ENCODE measurements at places on chromosomes 12 and 14.

GRCh38 chr12:112352921-112353320, 29.3 kb downstream of the HECTD4 start:
- DNase-seq = no peak

DNA sequence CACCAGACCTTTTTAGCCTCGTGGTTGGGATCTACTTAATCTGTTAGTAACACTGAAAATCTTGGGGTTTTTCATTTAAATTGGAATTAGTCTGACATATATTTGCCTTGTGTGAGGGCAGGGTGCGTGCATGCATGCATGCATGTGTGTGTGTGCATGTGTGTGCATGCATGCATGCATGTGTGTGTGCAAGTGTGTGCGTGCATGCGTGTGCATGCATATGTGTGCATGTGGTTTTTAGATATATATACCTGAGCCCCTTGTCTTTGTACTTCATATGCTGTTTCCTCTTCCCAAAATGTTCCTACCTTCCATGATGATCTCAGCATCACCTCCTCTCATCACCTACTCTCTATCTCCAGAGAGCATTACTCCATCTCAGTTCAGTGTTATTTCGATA, 66.3 kb upstream of the BCL11B start:
- DNase-seq = no peak

DNA sequence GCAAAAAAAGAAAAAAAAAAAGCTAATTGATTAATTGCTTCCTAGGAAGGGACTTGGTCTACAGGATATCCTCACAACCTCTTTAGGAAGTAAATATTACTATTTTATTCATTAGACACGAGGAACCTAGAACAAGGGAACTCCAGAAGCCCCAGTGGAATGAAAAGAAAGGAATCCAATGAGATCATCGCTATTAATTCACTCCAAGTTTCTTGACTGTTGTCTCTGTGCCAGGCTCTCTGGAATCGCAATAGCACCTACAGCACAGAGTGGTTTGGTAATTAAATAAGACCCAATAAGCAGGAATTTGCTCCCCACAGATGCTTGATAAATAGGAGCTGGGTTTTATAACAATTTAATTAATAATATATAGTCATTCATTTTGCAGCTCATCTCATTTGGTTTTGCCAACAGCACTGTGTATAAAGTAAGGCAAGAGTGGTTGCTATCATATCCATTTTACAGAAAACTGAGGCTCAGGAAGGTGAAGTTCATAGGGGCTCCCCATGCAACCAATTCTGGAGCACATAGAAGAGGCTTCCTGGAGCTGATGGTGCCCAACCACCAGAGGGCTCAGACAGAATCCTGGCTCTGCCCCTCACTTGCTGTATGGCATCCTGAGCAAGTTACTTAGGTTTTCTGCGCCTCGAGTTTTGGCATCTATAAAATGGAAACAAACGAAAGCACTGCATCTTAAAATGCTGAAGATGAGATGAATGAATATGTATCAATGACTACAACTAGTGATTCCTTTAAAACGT, 420.2 kb downstream of the MED13L start:
- DNase-seq = no peak

DNA sequence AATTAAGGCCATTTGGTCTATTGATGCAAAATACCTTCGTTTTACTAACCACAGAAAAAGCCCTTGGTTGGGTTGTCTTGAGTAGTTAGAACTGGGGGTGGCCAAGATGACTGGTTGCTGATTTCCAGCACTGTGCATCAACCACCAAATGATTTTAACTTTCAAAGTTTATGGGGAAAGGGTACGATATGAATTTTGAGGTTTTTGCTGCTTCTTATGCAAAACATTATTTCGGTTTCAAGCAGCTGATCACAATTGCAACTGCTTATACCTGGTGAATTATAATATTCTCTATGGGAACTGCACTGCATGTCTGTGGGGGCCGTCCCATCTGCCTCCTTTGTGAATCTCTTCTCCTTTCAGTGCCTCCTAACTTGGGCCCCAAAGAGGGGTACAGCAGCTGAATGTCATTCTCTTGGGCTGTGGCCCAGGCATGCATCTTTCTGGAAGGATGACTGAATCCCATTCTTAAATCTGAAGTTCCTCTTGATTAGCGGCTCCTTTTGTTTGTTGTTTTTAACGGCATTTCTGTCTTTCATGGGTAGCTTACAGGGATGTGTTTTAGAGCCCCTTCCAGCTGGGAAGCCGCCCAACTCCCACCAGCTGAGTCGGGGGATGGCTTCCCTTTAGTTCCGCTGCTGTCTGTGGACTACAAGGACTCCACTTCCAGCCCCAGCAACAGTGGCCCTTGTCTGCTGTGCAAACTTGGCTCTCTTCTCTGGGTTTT, 479.8 kb downstream of the ZFP36L1 start:
- DNase-seq = no peak

GRCh38 chr12:101181776-101182175, 28.3 kb downstream of the SLC5A8 start:
- DNase-seq = no peak

DNA sequence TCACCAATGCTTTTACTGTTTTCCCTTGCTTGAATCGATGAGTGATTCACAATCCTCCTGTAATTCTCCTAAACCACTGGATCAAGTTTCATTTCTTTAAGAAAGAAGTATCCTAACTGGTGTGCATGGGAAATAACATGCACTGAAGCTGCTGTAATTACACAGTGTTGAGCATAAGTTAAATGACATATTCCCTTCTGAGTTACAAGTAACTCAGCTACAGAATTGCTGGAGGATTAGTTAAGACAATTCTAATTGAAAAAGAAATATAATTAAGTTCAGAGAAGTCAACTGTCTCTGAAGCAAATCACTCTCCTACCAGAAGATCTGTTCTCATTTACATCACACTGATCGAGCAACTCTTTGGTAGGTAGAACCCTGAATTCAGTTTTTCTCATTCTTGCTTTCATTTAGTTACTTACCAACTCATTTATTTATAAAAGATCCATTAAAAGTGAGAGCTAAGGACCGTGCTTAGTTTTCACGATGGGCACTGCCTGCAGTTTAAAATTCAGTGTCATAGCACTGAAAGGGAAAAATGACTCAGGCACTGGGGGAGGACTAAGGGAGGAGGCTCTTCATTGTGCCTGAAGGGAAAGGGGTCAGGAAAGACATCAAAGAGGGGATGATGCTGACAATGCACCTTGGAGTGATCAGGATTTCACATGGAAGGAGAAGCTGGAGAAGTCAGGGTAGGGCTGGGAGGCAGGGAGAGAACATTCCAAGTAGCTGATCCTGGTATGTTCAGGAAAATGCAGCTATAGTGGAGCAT, 327.2 kb downstream of the EMP1 start:
- no peak for DNase-seq

DNA sequence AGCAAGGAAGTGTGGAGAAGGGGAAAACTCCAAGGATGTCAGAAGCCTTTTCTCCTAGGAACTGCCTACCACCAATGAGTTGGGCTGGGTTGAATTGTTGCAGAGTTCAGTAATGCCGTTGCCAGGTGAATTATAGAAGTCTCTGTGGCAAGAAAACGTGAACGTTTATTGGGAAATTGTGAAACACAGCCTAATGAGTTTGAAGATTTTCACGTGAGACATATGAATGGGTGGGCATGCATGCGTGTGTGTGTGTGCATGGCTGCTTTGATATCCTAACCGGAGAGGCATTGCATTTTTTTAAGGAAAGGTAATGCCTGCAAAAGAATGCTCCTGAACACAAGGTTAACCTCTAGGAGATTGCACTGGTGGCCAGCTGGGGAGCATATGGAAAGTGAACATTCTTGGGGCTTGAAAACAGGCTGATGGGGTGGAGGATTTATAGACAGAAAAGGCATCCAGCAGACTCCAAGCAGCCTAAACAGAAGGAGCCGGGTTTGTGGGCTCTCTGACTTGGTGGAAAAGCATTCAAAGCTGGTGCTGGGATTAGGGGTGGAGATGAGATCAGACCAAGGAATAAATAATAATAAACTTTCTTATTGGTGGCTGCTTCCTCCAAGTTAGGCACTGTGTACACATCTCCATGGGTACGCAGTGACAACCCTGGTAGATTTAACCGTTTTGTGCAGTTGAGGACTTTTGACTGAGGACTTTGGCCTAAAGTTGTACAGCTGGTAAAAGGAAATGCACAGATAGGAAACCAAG, 67.8 kb downstream of the NTF3 start:
- peak; percentile 87 for DNase-seq

DNA sequence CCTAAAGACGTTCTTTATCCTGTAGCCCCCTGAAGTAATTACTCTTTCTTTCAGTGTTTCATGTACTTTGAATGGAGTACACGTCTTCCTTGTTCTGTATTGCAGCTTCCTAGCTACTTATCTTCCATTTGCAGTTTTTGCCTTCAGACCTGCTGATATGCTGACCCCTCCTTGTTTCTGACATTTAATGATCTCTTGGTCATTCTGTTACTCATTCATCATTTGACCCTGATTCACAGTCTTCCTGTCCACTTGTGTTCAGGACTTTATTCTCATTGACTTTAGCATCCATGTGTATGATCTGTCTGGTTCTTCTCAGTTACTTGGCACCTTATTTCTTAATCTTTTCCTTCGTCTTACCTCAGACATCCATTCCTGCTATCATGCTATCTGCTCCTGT, 22.2 kb downstream of the CPSF2 start:
- DNase-seq = no peak

DNA sequence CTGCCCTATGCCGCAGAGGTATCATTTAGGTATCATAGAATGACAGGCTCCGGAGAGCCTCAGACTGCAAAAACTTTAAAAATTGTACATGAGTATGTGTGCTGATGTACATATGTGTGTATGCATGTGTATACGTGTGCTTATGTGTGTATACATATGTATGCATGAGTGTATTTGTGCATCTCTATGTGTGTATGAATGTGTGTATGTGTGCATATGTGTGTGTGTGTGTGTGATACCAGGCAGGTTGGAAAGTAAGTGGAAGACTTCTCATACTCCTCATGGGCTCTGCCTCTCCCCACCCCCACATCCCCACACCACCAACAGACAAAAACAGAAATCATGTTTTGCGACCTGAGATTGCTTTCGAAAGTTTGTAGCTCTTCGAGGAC, 621 bp upstream of the TMEM117 start:
- no peak for DNase-seq

DNA sequence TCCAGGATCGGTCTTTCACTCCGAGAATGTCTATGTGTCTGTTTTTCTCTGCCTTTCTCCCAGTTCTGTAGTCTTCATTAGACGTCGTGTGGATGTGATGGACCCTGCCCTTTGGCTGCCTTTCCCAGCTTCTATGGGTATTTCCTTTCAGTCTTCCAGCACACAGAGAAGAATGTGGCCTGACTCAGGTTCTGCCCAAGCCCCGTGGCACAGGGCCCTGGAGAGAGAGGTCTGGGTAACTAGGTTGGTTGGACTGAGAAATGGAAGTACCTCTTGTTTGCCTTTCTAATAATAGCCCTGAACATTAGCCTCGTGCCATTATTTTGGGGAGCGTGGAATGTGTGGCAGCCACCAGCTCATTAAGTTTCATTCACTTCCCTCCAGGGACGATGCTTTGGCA, 3.8 kb downstream of the FOXJ2 start:
- no peak for DNase-seq

DNA sequence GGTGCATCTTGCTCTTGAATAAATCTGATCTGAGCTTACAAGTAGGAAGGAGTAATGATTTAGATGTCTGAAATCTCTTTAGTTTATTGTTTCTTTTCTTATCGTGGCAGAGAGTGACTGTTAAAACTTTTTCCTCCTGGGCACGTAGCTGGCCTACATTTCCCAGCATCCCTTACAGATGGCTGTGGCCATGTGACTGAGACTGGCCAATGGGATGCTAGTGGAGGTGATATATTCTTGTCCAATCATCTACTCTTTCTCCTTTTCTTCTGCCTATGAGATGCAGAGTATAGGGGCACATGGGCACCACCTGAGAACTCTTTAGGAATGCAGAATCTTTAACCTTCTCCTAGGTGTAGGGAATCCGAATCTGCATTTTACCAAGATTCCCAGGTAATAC, 237.3 kb downstream of the RGS6 start:
- no peak for DNase-seq

DNA sequence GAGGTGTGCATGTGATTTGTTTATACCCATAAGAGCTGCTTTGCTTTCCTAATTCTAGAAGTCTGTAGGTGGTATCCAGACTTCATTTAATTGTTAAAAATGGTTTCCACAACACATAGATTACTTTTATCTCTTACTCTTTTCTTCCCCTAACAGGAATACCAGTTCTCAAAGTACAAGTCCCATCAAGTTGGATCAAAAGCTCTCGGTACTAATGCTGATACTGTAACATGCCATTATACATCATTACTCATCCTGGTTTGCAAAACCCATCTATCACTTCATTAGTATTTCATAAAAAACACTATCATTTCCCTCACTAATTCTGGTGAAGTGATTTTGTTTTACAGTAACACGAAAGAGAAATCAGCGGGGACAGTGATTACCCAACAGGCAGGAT, 94.3 kb downstream of the PPP2R5E start:
- peak; percentile 23 for DNase-seq

GRCh38 chr14:54785778-54786770, 116.6 kb downstream of the GCH1 start:
- DNase-seq = no peak

DNA sequence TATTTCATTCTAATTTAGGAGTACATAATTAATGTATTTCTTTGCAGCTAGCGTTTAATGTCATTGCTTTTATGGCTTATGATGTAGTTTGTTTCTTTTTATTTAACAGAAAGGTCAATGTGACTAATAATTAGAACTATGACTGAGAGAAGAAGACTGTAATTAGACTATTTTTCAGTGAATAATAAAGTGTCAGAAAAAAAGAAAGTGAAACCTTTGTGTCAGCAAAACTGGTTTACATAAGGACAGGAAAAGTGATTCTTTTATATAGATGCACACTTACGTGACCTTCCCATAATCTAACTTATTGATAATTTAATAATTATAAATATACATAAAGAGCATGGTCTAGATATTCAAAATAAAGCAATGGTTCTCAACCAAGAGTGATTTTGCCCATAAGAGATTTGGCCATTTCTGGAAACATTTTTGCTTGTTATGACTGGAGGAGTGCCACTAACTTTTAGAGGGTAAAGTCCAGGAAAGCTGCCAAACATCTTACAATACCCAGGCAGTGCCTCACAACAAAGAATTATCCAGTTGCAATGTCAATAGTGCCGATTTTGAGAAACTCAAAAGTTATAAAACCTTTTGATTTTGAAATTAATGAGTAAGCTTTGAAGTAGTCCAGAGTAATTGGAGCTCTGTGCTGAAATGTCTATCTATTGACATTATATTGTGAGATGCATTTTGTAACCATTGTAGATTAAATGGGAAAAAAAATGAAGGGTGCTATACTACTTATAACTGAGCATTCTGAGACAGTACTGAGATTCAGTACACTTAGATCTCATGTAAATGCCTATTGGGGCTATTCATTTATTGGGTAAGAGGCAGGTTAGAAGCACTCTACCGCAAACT, 227.1 kb downstream of the C12orf50 start:
- DNase-seq = no peak

GRCh38 chr12:62210422-62210821, 49.8 kb upstream of the USP15 start:
- DNase-seq = peak; percentile 53
